Lung (tissue), 17 donors: ENCODE measurements at places on chromosomes 16 and 17. TPM values are rescaled to one million over a fixed set of nuclear protein-coding genes. Genes with fewer than 3 reads are reported as not detected.

GRCh38 chr17:65388911-65389310, 172.5 kb downstream of the AXIN2 start:
- H3K4me1 ChIP-seq = no peaks in the 10 kb centered on the region
- DNase-seq = no peak
- no peak overlapping the region for H3K4me3 ChIP-seq
- H3K36me3 ChIP-seq = no peaks in the 10 kb centered on the region
- H3K27me3 ChIP-seq = no peaks in the 10 kb centered on the region

DNA sequence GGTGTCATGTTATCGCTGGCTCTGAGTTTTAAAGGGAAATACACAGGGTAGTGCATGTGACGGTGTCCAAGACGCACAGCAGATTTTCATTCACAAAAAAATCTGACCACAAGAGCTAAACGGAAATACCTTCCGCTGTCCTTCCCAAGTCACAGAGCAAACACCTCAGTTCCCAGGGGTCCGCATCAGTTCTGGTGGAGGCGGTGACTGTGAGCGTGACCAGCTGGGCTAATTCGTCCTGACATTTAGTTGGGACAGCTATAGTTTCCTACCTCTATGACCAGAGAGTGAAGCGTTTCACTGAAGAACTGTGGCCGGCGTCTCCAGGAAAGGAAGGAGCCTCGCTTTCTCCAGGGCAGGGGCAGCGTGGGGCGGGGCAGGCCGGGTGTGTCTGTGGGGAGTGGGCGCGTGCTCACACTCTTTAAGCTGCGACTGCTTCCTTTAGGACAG, 10.5 kb upstream of the FASN start:
- peaks cover 8% of the 10 kb centered on the region for H3K4me1 ChIP-seq
- H3K36me3 ChIP-seq = no peaks in the 10 kb centered on the region
- H3K27ac ChIP-seq = no peak overlapping the region
- no peaks in the 10 kb centered on the region for H3K27me3 ChIP-seq
- DNase-seq = no peak
- H3K4me3 ChIP-seq = no peak overlapping the region

DNA sequence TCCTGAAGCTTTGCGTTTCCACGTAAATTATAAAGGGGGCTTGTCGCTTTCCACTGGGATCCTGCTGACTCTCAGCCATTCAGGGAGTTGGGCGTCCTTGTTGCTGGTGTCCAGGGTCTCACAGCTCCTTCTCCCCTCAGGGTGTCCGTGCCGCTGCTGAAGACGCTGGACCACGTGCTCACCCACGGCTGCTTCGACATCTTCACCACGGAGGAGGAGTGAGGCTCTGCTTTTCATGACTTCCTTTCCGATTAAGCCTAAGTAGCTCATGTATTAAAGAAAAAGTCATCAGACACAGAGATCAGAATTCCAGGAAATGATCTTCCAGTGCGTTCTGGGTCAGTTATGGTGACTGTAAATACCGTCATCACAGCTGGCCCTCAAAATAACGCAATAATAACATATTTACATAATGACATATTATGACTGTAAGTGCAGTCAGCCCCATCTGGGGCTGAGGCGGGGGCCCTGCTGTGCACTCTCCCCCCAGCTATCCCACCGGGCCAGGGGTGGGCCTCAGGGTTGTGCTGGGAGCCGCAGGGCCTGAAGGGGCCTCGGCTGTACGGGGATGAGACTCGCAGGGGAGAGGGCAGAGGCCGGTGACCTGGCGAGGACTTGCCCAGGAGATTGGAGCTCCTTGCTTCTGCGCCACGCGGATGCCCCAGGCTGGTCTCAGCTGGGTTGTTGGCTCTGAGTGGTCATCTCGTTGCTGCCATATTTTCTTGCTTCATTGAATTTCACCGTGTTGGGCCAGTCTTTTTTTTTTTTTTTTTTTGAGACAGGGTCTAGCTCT, 92.9 kb upstream of the ZNF750 start:
- peaks cover 54% of the 10 kb centered on the region for H3K36me3 ChIP-seq
- H3K27me3 ChIP-seq = no peaks in the 10 kb centered on the region
- H3K4me1 ChIP-seq = no peaks in the 10 kb centered on the region
- no peak for DNase-seq

GRCh38 chr16:77459534-77460254, 24.9 kb upstream of the ADAMTS18 start:
- no peaks in the 10 kb centered on the region for H3K27me3 ChIP-seq
- no peaks in the 10 kb centered on the region for H3K4me1 ChIP-seq
- no peak overlapping the region for H3K4me3 ChIP-seq
- DNase-seq = no peak
- H3K27ac ChIP-seq = no peak overlapping the region

GRCh38 chr16:85794696-85795095, 4.6 kb downstream of the EMC8 start:
- H3K27ac ChIP-seq = no peak overlapping the region
- no peak for DNase-seq
- H3K36me3 ChIP-seq = peaks cover 5% of the 10 kb centered on the region
- peaks cover 4% of the 10 kb centered on the region for H3K4me1 ChIP-seq
- no peak overlapping the region for H3K4me3 ChIP-seq

DNA sequence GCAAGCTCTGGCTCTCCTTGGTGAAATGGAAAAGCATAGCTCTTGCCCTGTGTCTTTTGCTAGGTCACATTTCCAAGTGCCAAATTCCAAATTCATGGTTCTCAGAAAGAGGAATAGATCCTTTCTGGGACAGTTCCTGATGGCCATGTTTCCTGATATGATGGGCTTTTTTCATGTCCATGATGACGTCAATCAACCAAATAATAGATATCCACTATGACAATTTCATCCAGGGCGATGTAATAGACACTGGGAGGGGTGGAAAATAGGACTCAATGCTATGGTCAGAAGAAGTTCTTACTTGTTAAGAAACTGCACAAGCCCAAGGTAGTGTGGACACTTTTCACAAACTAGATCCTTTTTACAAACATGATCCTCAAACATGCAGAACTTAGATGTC, 549 bp upstream of the KRT33A start:
- no peak overlapping the region for H3K27ac ChIP-seq
- H3K4me1 ChIP-seq = no peaks in the 10 kb centered on the region
- no peaks in the 10 kb centered on the region for H3K27me3 ChIP-seq
- no peaks in the 10 kb centered on the region for H3K36me3 ChIP-seq
- no peak for DNase-seq

DNA sequence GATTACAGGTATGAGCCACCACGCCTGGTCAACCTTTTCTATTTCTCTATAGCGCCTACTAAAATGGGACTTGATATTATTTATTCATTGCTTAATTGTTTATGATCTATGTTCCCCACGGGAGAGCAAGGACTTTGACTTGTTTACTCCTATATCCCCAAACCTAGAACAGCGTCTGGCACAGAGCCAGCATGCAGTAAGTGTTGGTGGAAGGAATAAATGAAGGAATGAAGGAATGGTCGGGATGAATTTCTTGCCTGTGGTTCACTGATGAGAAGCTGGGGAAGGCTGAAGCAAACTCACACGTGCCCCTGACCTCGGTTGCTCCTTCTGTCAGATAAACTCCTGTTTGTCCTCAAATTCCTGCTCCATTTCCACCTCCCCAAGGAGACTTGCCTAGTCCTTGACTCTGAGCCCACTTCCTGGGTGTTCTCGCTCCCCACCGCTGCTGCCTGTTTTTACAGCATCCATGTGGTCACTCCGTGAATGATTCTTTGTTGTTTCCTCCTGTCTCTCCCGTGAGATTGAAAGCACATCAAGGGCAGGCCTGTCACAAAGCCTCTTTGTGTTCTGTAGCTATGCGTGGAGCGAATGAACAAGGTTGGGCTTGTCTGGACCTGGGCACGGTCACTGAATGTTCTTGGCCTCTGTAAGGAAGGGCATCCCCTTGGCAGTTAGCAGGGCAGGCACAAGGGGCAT, 17.3 kb downstream of the C17orf100 start:
- H3K27me3 ChIP-seq = peaks cover 4% of the 10 kb centered on the region
- no peak for DNase-seq
- no peaks in the 10 kb centered on the region for H3K4me1 ChIP-seq
- no peak overlapping the region for H3K27ac ChIP-seq
- H3K36me3 ChIP-seq = no peaks in the 10 kb centered on the region
- H3K4me3 ChIP-seq = no peak overlapping the region

The STX1B gene
- total RNA-seq = 0.17 TPM
